ENCODE measurements at places on chromosomes 16 and 17. TPM values are rescaled to one million over a fixed set of nuclear protein-coding genes. Genes with fewer than 3 reads are reported as not detected.

- DNase-seq: no peak
These were observed 791 bp upstream of the PLD6 start for GRCh38 chr17:17206913-17207335.

- DNase-seq: no peak
These were observed 19.9 kb downstream of the ZNF200 start for GRCh38 chr16:3214904-3215600.

DNA sequence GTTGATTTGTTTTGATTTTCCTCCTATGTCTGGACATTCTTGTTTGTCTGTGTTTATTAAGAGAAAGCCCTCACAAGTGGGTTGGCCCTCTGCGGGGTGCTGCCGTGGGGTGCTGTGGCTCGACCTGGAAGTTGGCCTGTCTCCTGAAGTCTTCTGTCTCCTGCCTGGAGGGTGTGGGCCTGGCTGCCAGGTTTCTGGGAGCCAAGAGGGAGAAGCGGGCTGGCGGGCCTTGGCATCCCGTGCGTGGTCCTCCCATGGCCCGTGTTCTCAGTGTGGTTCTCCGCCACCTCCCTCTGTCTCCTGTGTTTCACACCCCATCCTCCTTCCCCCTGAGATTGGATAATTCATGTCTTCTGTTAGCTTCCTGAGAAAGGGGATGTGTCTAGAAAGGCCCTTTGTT lies 69.6 kb downstream of the RNF213 start:
- no peak for DNase-seq

GRCh38 chr17:869086-869485 lies 86.9 kb downstream of the MRM3 start:
- DNase-seq: peak; percentile 68

- DNase-seq: peak; percentile 16
These were observed 41.2 kb upstream of the HAPSTR1 start for GRCh38 chr16:9050102-9050830.

DNA sequence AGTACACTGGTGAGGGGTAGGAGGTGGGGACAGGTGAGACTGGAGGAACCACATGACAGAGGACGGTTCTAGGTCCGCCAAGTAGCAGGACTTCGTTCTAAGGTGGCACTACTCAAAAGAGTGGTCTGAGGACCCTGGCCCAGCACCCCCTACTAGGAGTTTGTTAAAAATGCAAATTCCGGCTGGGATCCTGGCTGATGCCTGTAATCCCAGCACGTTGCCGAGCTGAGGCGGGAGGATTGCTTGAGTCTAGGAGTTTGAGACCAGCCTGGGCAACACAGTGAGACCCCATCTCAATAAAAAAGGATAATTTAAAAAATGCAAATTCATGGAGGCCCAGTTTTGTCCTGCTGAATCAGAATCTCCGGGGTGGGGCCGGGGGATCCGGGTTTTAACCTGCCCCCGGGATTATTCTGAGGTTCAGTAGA lies 59.1 kb downstream of the WSB1 start:
- DNase-seq: no peak

DNA sequence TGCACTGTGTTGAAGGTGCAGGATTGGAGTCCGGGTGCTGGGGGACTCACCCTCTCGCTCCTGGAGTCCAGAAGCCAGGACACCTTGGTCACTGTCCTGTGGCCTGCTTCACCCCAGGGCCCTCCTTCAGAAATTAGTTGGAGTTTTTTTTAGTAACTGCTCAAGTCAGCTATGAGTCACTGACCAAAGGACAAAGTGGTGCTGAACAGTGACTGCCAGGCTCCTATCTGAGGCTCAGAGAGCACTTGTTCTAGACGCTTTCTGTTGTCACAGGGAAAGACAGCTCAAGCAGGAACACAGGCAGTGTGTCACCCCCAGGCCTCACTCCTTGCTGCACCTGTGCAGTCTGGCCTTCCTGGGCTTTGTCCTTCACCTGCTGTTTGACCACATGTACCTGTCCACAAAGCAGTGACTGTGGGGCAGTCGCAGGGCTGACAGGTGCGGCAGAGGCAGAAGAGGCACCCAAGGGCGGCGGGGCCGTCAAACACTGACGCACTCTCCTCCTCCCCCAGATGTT lies 4.1 kb upstream of the FAAP100 start:
- DNase-seq: peak; percentile 60

- DNase-seq: no peak
These were observed 795 bp upstream of the PAQR4 start for GRCh38 chr16:2968368-2968737.

DNA sequence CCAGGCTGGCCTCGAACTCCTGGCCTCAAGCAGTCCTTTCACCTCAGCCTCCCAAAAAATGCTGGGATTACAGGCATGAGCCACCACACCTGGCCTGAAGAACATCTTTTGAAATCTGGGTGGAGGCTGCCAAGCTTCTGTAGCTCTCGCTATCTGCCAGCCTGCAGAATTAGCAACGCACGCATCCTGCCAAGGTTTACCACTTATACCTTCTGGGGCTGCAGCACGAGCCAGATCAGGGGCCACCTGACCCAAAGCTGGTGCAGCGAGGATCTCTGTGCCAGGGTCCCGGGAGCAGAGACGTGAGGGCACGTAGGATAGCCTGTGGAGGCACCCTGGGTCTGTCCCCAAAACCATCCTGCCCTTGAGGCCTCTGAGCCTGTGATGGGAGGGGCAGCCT lies 22.2 kb downstream of the SLC38A8 start:
- no peak for DNase-seq

- no peak for DNase-seq
These were observed 143.6 kb upstream of the NOL11 start for GRCh38 chr17:67573987-67574657.

GRCh38 chr16:28845293-28845692 lies 855 bp downstream of the TUFM start:
- DNase-seq: peak; percentile 12

CTRB2 gene
- polyA plus RNA-seq: not detected

TOX3 gene
- not detected for polyA plus RNA-seq

CLEC3A gene
- not detected for polyA plus RNA-seq

LRRC36 gene
- 0.29 TPM for polyA plus RNA-seq

SLC5A10 gene
- polyA plus RNA-seq: not detected

WNT9B gene
- polyA plus RNA-seq: not detected

LRRC3C gene
- not detected for polyA plus RNA-seq

CD300LB gene
- polyA plus RNA-seq: not detected

C1QTNF8 gene
- polyA plus RNA-seq: not detected

TBC1D3D gene
- not detected for polyA plus RNA-seq

TNK1 gene
- polyA plus RNA-seq: 0.55 TPM

CDK3 gene
- polyA plus RNA-seq: 6.7 TPM

All from IMR-90 (cell line).